AG08395 (cell line): ENCODE measurements at places on chromosomes 6 and 20.

GRCh38 chr20:34863421-34863965, 9.2 kb downstream of the GGT7 start:
- DNase-seq = no peak

GRCh38 chr6:44400572-44400971, 13.1 kb downstream of the CDC5L start:
- DNase-seq = no peak

DNA sequence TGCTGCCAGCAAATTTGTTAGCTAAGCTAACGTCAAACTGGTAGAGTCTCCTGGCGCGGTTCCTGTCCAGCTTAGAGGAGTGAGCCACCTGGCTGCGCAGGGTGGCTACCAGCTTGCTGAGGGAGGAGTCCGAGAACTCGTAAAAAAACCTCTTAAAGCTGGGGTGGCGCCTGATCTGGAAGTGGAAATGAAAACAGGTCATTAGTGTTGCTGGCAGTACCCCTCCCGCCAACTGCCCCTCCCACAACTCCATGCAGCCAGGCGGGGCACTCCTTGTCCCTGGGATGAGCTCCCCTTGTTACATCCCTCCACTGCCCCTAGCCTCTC, 17.3 kb downstream of the BNIP5 start:
- no peak for DNase-seq

- no peak for DNase-seq
Observed at GRCh38 chr20:57860576-57860975, 150.8 kb upstream of the PMEPA1 start.

- DNase-seq = peak; percentile 31
Observed at GRCh38 chr6:150380256-150380655, 11.4 kb downstream of the IYD start.

DNA sequence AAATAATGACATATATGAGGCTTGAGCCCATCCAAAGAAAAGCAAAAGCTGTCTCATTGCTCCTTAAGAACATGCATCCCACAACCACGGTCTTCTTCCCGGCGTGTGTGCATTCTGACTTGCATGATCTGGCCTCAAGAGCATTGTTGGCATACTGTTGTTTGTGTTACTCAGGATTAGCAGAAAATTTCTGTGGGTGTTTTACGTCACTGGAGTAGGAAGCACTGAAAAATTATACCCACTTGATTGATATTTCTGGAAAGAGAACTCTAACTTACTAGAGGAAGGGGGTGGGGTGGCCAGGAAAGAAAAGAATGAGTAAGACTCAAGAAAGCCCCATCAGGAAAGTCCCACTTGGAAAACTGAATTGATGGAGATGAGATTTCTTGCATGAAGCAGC, 326.2 kb upstream of the PRDM1 start:
- DNase-seq = peak; percentile 33

DNA sequence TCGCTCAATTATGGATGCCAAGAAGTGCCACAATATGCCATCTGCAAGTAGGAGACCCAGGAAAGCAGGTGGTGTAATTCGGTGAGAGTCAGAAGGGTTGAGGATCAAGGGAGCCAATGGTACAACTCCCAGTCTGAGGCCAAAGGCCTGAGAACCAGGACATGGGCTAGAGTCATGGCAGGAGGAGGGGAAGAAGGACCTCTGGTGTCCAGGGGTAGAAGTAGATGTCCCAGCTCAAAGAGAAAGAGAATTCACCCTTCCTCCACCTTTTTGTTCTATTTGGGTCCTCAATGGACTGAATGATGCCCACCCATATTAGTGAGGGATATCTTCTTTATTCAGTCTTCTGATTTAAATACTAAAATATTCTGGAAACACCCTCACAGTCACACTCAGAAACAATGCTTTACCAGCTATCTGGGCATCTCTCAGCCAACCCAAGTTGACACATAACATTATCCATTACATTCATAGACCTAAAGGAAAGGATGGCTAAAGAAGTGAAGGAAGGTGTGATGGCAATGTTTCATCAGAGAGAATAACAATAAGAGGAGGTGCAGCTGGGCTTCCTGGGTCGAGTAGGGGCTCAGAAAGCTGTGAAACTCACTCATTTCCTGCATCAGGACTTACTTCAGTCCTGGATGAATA, 21.2 kb upstream of the HLA-DQA1 start:
- no peak for DNase-seq

- DNase-seq = no peak
Observed at GRCh38 chr6:54191461-54191860, 80.2 kb downstream of the MLIP start.
